Activated CD4-positive, alpha-beta T cell treated with anti-CD3 and anti-CD28 coated beads for 48 hours (primary cell): ENCODE measurements at places on chromosomes 5 and 9.

- no peak for DNase-seq
Observed at GRCh38 chr9:93680443-93681268, 104.3 kb downstream of the PHF2 start.

DNA sequence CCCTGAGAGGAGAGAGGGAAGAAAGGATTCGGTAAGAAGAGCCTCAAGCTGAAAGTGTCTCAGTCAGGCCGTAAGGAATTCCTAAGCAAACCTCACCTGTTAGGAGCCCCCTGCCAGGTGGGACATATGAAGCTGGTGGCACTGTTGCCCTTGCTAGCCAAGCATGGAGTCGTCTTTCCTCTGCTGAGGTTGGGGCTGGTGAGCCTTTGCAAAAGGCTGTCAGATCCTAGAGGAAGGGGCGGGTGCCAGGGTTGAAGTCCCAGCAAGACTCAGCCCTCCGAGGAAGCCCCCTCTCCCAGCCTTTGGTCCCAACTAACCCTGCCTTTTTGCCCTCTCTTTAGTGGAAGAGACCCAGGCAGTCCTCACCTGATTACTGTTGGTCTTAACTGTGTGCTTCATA lies 5.5 kb upstream of the SMIM32 start:
- DNase-seq: no peak

DNA sequence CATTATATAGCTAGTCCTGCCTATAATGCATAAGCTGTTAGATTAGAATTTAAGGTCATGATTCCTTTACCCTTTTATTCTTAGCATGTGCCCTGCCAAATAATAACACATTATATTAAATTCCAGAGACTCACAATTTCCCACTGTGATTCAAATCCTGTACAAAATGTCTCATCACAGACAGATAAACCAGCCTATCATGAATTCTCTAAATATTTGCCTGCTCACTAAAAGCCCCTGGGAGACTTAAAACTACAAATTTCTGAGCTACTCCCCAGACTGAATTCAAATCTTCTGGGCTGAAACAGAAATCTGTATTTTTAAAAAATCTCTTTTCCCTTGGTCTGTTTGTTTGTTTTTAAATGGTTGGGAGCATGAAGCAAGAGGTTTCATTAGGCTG lies 32.7 kb downstream of the GAPT start:
- DNase-seq: no peak

DNA sequence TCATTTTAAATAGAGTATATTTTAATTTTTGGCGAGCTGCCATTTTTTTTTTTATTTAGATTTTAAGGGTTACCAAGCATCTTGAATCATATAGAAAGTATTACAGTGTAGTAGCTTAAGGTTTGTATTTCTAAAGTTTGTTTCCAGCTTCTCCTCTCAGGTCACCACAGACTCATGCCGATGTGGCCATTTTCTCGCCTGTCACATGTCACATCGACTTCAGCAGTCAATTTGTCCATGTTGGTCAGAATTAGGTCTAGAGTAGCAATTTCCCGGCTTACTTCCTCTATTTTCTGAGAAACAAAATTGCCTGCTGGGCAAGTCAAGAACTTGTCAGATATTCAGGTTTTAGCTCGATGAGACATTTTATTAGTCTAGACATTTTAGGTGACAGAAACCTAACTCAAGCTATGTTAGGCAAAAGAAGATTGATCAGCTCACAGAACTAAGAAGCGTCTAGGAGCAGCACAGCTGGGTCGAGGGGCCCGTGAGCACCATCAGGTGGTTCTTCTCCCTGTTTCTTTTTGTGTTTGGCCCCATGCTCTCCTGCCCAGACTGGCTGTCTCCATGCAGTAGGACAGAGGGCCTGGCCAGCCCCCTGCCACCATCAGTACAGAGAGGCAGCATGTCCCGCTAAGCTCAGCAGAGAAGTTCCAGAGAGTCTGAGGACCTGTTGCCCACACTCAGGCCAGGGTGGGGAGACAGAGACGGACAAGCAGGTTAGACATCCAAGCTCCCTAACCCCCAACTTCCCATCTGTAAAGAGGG lies 48.4 kb upstream of the AFAP1L1 start:
- no peak for DNase-seq

DNA sequence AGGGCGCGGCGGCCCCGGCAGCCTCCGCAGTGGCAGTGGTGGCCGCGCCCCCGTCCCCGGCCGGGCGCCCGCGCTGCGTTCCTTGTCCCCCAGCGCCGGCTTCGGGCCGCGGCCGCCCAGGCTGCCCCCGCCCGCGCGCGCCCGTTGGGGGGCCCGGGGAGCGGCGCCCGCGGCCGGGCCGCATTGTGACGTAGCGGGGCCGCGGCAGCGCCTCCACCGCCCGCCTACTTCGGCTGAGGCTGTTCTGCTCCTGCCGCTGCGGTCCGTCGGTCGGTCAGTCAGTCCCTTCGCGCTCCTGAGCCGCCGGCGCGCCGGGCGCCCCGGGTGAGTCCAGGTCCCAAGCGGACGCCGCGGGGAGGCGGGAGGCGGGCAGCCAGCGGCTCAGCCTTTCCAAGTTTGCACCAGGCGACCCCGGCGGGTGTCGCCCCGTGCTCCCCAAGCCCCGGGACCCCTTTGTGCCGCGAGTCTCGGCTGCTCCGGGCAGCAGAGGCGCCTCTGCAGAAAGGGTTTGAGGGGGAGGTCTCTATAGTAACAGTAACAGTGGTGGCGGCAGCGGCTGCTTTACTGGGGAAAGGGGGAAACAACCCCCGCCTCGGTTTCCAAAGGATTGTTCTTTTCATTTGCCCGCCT lies at the start of gene SNCAIP:
Gene SNCAIP, plus strand, starts transcription at position 277 of the 630 bp plus-strand sequence. CDS start 78,898 bp downstream, outside the sequence.
- DNase-seq: peak; percentile 5

DNA sequence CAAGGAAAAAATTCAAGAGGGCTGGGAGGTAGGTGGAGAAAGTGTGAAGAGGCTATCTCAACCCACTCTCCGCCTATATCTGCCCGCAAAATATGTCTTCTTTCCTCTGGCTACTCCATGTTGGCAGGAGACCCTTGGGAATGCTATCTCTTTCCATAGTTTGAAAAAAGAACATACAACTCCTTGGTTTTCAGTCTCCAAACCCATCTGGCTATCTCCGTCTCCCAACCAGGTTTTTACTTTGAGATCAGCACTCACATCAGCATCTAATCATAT lies 109.9 kb upstream of the IFNE start:
- no peak for DNase-seq
